ENCODE measurements at places on chromosomes 3 and 15.

DNA sequence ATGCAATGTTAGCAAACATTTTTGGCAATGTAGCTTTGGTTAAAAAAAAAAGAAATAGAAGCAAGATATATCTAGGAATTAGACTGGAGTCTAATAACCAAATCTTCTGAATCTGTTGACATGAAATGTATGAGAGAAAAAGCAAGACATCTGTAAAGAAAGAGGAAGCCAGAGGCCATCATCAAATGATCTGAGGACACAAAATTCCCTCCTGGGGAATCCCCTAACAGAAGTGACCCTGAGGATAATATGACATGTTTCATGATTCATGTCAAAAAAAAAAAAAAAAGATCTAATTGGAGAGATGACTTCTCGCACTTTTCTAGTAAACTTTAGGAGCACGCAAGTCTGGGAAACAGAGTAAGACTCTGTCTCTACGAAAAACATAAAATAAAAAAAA lies 70.9 kb downstream of the IMPG2 start:
- no peak for DNase-seq

GRCh38 chr3:185824051-185825005 lies 514 bp downstream of the IGF2BP2 start:
- peak; percentile 12 for DNase-seq

DNA sequence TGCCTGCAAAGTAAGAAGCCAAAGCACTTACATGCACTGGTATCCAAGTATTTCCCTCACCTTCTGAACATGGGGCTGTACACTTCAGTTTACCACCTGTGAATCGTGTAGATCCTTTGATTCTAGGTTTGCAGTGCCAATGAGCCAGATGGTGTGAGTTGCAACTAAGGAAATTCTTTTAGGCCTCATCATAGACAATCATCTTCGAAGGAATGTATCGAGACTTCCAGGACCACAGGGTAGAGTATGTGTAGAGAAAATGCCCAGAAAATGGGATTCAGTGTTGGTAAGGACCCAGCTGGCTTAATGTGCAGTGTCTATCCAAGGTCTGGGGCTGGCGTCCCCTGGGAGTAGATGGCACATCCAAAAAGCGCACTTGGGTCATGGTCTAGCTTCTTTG lies 323.2 kb upstream of the TPM1 start:
- DNase-seq: no peak

DNA sequence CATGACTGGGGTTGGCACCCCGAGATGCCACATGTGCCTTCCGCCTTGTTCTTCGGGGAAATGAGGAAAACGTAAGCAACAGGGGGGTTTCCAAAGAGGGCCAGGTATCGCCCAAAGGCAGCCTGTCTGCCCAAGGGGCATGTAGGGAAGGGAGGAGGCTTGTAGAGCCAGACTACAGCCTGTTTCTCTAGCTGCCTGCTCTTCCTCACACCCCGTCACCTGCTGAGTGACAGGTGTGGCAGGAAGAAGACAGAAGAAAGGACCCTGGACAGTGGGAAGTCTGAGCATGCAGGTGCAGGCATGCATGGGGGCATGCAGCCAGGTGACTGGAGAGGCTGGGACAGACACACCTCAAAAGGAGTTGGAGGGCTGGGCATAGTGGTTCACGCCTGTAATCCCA lies 9.8 kb downstream of the PLA2G4E start:
- DNase-seq: no peak

- DNase-seq: no peak
These were observed 922 bp downstream of the RAB11A start for GRCh38 chr15:65869954-65870871.

Data from cortex of kidney (tissue), 1 donor.